Camera-type eye (tissue), 1 donor: ENCODE measurements at places on chromosomes 3 and 15. TPM values are rescaled to one million over a fixed set of nuclear protein-coding genes. Genes with fewer than 3 reads are reported as not detected.

Gene CRABP1
- 401 TPM for total RNA-seq

Gene ERICH6
- total RNA-seq: not detected

Gene LMAN1L
- total RNA-seq: 3.0 TPM

Gene SUSD5
- total RNA-seq: 3.9 TPM

Gene ECE2
- 2.0 TPM for total RNA-seq

Gene GNAT1
- total RNA-seq: 66.7 TPM

Gene GPR171
- 0.38 TPM for total RNA-seq

Gene CASR
- 0.05 TPM for total RNA-seq

Gene XIRP1
- 4.5 TPM for total RNA-seq

Gene COL7A1
- total RNA-seq: 21.8 TPM

Gene SPRED1
- total RNA-seq: 48.4 TPM

Gene RHCG
- total RNA-seq: 1.0 TPM

Gene DPPA4
- 1.9 TPM for total RNA-seq

Gene NANOGP8
- not detected for total RNA-seq
